CD4-positive, alpha-beta T cell treated with Interleukin-2 at 100 ng/mL for 4 hours (primary cell): ENCODE measurements at places on chromosomes 3 and 15.

DNA sequence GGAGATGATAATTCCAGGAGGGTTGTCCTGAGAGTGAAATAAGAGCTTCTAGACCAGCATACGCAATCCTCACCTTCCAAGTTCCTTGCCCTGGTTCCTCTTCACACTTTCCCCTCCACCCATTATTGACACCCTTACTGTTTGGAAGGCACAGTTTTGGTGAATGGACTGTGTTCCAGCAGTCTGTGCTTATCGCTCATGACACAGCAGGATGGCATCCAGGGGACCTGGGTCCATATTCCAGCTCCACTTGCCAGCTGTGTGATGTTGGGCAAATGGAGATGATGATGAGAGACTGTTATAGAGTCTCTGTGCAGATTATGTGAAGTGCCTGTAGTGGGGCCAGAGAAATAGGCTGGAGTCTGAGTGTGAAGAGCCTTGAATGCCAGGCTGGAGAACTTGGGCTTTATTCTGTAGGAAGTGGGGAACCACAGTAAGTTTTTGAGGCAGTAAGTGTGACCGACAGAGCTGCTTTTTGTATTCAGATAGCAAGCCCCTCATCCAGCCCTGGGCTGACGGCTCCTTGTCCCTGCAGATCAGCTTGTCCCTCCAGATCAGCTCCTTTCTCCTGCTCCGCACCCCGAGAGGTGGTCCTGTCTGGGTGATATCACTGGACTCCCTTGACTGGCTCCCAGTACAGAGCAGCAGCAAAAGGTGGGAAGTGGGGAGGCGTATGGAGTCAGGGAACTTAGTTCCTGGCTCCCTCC lies 8.1 kb downstream of the KBTBD13 start:
- no peak for DNase-seq

DNA sequence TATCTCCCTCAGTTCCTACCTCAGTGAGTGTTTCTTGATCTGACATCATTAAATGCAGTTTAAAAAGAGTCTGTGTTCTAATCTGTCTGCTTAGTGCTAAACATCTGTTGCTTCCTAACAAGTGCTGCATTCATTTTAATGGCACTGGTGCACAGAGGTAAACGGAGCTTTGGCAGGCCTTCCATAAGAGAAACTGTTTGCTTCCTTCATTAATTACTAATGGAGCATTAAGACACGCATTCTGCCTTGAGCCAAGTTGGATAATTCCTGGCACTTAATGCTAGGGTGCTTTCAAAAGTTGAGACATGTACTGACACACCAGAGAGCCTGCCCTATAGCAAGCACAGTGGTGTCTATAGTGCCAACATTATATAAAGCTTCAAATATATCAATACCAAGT lies 34.7 kb downstream of the SCG5 start:
- no peak for DNase-seq

DNA sequence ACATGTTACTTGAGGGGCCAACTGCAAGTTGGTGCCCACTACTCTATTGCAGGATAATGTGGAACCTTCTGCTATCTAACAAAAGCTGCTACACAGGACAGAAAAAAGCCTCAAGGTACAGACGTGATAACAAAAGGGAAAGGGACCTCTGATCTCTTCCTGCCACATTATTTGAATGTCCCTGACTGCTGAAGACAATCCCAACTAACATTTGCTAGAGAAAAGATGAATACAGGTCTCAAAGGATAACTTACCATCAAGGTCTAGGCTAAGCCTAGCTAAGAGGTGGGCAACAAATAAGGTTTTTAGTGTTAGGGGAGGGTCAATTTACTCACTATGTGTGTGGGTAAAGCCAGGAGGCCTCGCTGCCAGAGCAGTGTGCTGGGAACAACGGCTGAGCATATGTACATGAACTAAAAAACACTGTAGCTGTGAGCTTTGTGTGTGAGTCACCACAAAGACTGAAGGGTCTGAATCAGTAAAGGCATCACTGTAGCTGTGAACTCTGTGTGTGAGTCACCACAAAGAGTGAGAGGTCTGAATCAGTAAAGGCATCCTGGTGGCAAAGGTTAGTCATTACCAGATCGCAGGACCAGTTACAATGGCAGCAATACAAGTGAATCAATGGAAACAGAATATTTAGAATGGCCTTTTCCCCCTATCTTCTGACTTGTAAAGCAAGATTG lies 111.7 kb downstream of the LMLN start:
- peak; percentile 49 for DNase-seq

DNA sequence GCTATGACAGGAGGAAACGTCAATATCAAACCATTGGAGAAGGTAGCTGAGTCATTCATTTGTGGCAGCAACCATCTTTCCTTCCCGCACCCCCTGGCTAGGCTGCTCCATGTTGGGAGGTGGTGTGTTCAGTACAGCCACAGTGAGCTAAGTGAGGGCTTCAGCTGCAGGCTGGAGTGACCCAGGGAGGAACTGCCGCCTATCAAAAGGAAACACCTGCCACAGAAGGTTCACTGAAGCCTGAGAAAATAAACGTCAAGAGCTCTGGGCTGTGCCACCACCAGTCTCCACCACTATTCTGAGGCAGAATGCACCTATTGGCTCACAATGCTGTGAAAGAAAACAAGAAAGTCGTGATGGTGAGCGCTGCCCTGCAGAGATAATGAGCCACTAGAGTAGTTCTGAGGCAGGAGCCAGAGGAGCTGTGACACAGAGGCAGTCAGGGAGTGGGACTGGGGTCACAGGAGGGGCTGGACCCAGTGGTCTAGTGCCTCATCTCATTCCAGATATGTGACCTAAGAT lies 34.8 kb upstream of the CD47 start:
- peak; percentile 65 for DNase-seq

- DNase-seq: no peak
These were observed 33.6 kb upstream of the OCA2 start for GRCh38 chr15:28132524-28133275.

GRCh38 chr15:35256551-35256950 lies 171.5 kb upstream of the NANOGP8 start:
- DNase-seq: no peak

DNA sequence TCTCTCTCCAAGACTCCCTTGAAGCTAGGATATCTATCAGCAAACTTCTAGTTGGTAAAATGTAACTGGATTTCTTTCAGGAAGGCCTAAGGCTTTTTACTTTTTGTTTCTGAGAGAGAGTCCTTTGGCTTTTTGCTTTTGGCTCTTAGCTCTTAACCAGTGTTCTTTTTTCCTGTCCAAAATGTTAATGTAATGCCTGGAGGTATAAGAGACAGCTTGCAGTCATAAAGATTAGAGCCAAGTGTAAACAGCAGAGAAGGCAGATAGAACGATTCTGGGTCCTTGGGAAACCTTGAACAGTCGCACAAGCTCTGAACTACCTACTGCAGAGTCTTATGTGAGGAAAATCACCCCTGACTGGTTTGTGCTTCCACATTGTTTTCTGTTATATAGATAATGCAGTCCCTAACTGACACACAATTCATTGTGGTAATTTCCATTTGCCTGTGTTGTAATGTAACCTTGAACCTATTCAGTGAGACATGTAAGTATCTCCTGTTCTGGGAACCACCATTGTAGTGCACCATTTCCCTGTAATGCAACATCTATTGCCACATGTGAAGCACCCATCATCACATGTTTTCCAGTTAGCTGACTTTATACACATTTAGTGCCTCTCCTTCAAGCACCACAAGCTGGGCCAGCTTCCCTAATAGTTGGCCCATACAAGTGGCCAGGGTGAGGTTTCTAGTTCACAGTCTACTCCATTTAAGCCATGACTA lies 1311.9 kb downstream of the ROBO1 start:
- DNase-seq: no peak

- DNase-seq: peak; percentile 61
These were observed 448 bp downstream of the PLXNB1 start for GRCh38 chr3:48429317-48429959.

DNA sequence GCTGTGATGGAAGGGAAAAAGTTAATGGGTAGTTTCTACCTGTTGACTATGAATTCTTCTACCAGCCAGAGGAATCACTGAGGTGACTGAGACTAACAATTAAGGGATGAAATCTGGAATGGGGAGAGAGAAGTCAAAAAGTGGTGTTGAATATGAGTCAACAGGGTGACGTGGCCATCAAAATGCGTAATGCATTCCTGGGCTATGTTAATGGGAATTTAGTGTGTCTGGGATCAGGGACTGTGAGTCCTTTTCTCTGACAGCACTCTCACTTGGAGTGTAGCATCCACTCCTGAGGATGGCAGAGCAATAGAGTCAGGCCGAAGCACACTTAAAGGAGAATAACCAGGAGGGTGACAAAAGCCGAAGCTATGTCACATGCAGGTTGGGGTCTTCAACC lies 60.4 kb downstream of the MESD start:
- no peak for DNase-seq

GRCh38 chr15:69592954-69593353 lies 140.3 kb downstream of the RPLP1 start:
- no peak for DNase-seq

DNA sequence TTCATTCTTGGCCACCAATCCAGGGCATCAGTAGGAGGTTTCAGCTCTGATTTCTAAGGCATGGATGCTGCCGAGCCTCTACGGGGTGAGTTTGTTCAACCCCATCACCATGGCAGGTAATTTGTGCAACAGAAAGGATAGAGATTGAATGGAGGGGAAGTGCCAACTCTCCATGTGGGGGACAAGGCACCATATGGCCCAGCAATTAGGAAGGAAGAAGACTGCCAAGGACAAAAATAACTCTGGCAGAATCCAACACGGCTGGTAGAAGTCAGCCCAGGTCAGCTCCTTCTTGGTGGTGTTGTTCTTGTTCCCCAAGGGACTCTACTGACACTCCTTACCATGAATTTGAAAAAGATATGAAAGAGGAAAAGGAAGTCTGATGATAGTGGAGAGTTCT lies 503.9 kb downstream of the MAGI1 start:
- no peak for DNase-seq

DNA sequence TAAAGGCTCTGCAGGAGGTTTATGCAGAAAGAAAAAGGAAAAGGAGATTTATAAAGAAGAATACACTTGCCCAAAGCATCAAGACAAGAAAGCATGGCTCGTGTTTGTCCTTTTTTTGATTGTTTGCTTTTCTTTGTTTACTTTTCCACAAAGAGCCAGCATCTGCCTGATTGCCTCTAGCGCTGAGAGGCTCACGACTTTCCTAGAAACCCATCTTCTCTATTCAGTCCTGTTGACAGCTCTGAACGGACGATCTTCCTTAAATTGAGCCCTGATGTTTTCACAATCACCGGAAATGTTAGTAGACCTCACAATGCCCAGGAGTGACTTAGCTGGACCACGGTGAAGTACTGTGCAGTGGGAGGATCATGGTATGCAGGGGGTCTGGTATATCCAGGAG lies 12.4 kb downstream of the GP5 start:
- DNase-seq: no peak

DNA sequence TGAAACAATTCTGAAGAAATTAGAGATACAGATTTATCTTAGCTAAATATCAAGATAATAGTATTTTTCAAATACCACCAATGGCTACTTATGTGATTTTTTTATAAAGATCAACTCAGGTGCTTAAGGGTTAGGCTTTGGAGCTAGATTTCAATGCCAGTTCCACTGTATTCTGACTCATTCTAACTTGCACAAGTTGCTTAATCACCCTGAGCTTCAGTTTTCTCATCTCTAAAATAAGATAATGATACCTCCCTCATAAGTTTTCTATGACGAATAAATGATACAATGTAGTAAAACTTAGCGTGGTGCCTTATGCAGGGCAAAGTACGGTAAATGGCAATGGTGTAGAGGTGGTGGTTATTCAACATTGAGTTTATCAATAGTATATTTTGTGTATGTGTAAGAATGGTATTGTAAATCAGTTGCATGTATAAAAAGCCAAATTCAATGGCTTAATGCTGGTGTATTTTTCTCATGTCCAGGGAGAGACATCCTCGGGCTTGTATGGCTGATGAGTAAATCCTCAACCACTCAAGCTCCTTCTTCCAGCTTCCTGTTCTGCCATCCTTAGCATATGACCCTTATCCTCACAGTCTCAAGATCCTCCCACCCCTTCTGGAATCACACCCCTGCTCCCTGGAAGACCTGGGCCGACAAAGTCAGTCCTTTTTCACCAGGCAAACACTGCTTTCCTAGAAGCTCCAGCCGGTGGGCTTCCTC lies 505.9 kb upstream of the CFAP20DC start:
- DNase-seq: no peak

DNA sequence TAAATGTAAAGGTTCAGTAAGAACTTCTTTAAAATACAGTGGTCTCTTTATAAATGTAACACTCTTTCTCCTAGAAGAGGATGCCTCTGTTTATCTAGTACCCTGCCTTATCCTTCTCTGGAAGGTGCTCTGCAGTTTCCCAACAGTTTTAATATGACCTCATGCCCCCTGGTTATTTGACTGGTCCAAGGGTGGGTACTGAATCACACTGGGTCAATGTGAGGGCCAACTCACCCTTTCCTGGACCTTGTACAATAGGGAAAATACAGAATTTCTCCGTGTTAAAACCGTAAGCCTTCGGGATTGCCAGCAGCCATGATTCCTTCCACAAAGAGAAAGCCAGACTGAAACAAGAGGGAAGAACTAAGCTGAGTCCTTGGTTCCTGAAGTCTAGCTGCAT lies 9.2 kb downstream of the DCBLD2 start:
- no peak for DNase-seq
